ENCODE measurements at places on chromosomes 7 and 10. TPM values are rescaled to one million over a fixed set of nuclear protein-coding genes. Genes with fewer than 3 reads are reported as not detected.
A peak's percentile ranks its signal among the peaks of the same experiment; 100 is the strongest.

DNA sequence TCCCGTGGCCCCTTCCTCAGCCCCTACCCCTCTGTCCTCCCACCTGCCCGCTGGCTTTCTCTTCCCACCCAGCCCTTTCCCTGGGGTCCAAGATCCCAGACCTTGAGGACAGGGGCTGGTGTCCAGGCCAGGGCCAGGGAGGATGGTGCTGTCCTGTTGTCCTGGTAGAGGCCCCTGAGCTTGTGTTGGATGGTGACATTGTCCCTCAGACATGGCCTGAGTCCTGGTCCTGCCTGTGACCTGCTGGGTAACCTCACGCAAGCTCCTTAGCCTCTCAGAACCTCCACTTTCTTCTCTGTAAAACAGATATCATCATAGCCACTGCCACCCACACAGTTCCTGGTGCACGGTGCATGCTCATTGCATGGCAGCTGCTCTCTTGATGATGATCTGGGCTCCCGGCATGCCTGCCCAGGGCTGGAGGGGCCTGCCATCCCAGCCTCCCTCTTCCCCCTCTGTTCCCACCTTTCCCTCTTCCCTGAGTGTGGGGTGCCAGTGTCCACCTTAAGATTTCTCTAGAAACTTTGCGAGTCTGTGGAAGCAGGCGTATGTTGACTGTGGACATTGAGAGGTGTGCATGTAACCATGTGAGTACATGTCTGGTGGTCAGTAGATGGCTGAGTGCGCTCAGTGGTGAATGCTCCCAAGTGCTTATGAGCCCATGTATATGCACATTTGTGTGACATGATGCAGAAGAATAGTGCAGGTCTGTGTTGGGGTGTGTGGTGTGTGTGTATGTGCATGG is 60.4 kb downstream of the NEURL1 start:
- no peaks in the 10 kb centered on the region for H3K4me1 ChIP-seq
- H3K36me3 ChIP-seq, result no peaks in the 10 kb centered on the region
- peaks cover 16% of the 10 kb centered on the region for H3K27me3 ChIP-seq

DNA sequence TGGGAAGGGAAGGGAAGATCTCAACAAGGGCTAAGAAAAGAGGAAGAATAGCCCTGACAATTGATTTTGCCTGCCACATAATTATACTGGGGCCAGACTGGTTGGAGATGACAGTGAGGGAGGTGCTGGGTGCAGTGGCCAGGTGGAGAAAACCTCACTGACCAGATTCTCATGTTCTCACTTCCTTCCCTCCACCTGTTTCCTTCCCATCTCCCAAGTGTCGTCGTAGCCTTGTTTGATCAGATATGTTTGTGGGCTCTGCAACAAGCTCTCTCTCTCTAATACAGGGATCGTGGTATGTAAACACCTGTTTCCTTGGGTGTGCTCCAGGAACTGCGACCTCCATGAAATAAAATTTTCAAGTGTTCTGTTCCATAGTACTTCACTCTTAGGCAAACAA is 60.2 kb downstream of the VCL start:
- no peak overlapping the region for H3K27ac ChIP-seq
- no peak for DNase-seq
- H3K36me3 ChIP-seq, result peaks cover 9% of the 10 kb centered on the region
- no peak overlapping the region for H3K4me3 ChIP-seq
- no peaks in the 10 kb centered on the region for H3K27me3 ChIP-seq

- peak; percentile 44 for DNase-seq
- H3K36me3 ChIP-seq, result no peaks in the 10 kb centered on the region
- H3K4me3 ChIP-seq, result no peak overlapping the region
- no peak overlapping the region for H3K27ac ChIP-seq
Observed at GRCh38 chr10:113285305-113285704, 267.5 kb upstream of the HABP2 start.

DNA sequence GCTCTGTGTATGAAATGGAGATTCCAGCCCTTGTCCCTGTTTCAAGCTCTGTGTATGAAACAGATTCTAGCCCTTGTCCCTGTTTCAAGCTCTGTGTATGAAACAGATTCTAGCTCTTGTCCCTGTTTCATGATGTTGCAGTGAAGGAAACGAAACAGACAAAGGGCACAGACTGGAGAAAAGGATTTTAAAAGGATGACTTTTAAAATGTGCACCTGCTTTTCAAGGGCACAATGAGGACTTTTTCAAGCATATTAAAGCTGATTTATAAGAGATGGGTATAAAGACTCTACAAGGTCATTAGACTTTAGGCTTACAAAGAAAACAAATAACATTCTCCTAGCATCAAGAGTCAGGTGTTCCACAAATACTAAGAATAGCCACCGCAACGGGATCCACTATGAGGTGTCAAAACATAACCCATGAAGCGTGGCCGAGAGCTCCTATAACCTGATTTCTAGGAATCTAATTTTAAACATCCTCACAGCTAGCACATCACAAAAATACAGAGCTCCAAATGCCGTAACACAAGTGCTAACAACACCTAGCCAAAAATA is 29.0 kb downstream of the DIP2C start:
- H3K4me1 ChIP-seq, result peaks cover 17% of the 10 kb centered on the region
- H3K27ac ChIP-seq, result peak overlapping the region; percentile 87
- no peak for DNase-seq
- H3K36me3 ChIP-seq, result no peaks in the 10 kb centered on the region
- no peaks in the 10 kb centered on the region for H3K27me3 ChIP-seq

DNA sequence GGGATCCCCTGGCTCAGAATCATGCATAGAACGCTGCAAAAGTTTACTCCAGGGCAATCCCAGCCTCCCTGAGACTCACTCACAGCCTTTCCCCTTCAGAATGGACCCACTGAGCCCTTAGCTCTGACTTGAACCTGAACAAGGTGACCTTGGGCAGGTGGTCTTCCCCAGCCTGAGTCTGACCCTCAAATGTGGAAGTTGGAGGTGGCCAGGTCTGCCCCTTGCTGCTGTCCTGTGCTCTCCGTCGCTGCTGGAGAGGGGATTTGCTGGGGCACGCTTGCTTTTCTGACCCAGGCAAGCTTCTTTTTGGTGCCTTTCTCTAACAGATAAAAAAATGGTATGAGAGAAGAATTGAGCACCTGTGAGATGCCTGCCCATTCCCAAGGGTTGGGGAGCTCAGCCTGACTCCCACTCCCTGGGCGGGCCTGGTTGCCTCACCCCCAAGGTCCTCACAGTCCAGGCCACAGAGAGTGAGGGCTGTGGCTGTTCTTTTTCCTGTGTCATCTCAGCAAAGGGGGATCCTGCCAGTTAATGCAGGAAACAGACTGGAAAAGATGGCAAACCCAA is 46.6 kb upstream of the IGFBP3 start:
- no peaks in the 10 kb centered on the region for H3K4me1 ChIP-seq
- DNase-seq, result no peak
- H3K27me3 ChIP-seq, result no peaks in the 10 kb centered on the region
- no peak overlapping the region for H3K27ac ChIP-seq
- no peaks in the 10 kb centered on the region for H3K36me3 ChIP-seq

GRCh38 chr7:44720301-44720700 is 28.3 kb upstream of the ZMIZ2 start:
- H3K36me3 ChIP-seq, result no peaks in the 10 kb centered on the region
- H3K4me1 ChIP-seq, result no peaks in the 10 kb centered on the region
- H3K27me3 ChIP-seq, result no peaks in the 10 kb centered on the region
- no peak overlapping the region for H3K4me3 ChIP-seq

DNA sequence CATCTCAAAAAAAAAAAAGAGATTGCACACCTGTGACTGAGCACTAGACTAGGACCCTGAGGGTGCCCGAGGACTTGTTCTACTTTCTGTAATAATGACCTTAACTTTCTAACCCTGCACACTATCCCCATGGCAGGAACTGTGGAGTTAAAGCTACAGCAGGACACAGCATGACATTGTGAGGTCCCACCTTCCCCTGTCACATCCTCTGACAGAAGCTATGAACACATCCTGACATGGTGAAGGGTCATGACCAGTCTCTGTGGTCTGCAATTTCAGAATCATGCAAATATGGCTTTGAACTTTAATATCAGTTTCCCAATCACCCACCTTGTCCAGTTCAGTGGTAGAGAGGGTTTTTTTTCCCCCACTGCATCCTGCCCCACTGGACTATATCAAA is 18.5 kb upstream of the SAR1A start:
- H3K27ac ChIP-seq, result no peak overlapping the region
- no peaks in the 10 kb centered on the region for H3K27me3 ChIP-seq
- no peak overlapping the region for H3K4me3 ChIP-seq
- no peak for DNase-seq

GRCh38 chr10:43336641-43337318 is 34.7 kb upstream of the FXYD4 start:
- no peak overlapping the region for H3K4me3 ChIP-seq
- H3K36me3 ChIP-seq, result no peaks in the 10 kb centered on the region
- H3K4me1 ChIP-seq, result no peaks in the 10 kb centered on the region
- no peak overlapping the region for H3K27ac ChIP-seq
- DNase-seq, result no peak
- H3K27me3 ChIP-seq, result peaks cover 15% of the 10 kb centered on the region

DNA sequence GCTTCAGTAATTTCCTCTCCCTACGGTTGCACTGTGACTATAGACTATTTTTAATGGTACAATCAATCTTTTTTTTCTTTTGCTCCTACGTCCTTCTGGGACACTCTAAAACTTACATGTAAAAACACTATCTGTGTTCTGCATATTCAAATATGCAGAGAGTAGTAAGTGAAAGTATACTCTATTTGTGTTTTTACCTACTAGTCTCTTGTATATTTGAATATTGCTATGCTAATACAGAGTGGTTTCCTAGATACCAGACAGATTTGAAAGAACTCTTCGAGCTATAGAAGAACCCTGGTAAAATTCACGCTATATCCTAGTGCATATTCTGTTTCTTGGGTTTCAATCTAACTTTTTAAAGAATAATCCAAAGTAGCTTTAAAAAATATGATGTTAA is 200.8 kb upstream of the LRRN3 start:
- no peak for DNase-seq
- no peaks in the 10 kb centered on the region for H3K27me3 ChIP-seq
- no peak overlapping the region for H3K4me3 ChIP-seq
- no peaks in the 10 kb centered on the region for H3K36me3 ChIP-seq
- H3K4me1 ChIP-seq, result no peaks in the 10 kb centered on the region
- no peak overlapping the region for H3K27ac ChIP-seq

DNA sequence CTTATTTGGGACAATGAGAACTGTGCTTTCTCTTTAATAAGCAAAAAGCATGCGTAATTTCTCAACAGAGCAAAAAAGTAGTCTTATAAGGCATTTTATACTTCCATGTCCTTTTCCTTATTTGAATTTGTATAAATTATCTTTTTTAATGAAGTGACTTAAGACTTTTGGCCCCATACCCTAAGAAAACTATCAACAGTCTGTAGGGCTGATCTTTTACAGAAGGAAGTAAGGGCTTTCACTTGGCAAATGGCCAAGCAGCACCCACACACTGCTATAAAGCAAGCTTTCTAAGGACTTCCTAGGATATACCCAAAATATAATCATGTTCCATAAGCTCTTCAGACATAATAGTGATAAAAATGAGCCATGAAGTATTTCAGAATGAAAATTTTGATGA is 3.4 kb downstream of the CRPPA start:
- no peaks in the 10 kb centered on the region for H3K27me3 ChIP-seq
- no peaks in the 10 kb centered on the region for H3K36me3 ChIP-seq
- no peak for DNase-seq

GRCh38 chr10:27998178-27998953 is 513 bp downstream of the ODAD2 start:
- peak overlapping the region; percentile 83 for H3K4me3 ChIP-seq
- DNase-seq, result peak; percentile 55
- no peaks in the 10 kb centered on the region for H3K36me3 ChIP-seq
- peaks cover 11% of the 10 kb centered on the region for H3K4me1 ChIP-seq
- no peak overlapping the region for H3K27ac ChIP-seq

- H3K36me3 ChIP-seq, result 0 out of 2 replicates have a peak, but pooled peaks cover 8% of the 10 kb centered on the region
- H3K27ac ChIP-seq, result no peak overlapping the region
- no peaks in the 10 kb centered on the region for H3K4me1 ChIP-seq
Observed at GRCh38 chr7:32049599-32049998, 20.6 kb downstream of the PDE1C start.

DNA sequence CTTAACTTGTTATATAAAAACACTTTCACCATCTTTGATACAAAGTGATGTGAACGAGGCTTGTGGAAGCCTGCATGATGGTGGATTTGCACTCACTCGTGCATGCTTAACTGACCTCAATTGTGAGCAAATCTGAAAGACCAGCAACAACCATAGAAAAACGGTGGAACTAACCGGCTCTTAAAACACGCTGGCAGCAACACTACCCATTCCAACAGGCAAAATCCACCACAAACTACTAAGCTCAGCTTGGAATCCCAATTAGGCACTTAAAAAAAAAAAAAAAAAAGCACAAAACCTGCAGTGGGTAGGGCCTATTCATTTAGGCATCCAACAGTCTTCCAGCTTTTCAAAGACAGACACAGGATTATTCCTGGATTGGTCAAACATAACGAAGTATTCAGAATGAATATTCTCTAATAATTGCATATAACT is 1.8 kb downstream of the GDI2 start:
- H3K4me1 ChIP-seq, result peaks cover 42% of the 10 kb centered on the region
- no peaks in the 10 kb centered on the region for H3K27me3 ChIP-seq
- H3K36me3 ChIP-seq, result 0 out of 2 replicates have a peak, but pooled peaks cover 6% of the 10 kb centered on the region

GRCh38 chr10:114576132-114576487 is 82.0 kb downstream of the ABLIM1 start:
- DNase-seq, result no peak
- no peaks in the 10 kb centered on the region for H3K36me3 ChIP-seq
- no peaks in the 10 kb centered on the region for H3K27me3 ChIP-seq
- no peak overlapping the region for H3K4me3 ChIP-seq

DNA sequence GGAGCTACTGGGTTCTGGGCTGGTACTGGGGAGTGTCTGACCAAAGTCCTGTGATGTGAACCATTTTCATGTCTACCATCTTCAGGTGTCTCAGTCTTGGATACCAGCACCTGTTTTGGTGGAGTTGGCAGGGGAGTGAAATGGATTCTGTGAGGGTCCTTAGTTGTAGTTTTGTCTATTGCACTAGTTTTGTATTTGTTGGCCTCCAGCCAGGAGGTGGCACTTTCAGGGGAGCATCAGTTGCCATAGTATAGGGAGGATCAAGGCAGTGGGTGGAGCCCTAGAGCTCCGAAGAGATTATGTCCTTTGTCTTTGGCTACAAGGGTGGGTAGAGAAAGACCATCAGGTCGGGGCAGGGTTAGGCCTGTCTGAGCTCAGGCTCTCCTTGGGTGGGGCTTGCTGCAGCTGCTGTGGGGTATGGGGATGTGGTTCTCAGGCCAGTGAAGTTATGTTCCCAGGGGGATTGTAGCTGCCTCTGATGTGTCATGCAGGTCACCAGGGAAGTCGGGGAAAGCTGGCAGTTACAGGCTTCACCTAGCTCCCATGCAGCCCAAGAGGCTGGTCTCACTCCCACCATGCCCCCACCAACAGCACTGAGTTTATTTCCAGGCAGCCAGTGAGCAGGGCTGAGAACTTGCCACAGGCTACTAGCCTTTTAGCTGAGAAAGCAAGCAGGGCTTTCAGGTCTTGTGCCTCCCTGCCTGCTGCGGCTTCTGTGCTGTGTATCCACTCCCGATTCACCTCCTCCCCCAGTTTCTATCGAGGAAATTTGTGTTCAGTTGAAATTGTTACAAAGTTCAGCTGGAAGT is 153.1 kb downstream of the ZNF365 start:
- no peaks in the 10 kb centered on the region for H3K27me3 ChIP-seq
- no peaks in the 10 kb centered on the region for H3K4me1 ChIP-seq
- no peak overlapping the region for H3K4me3 ChIP-seq
- H3K27ac ChIP-seq, result no peak overlapping the region

- no peak overlapping the region for H3K4me3 ChIP-seq
- DNase-seq, result no peak
Observed at GRCh38 chr7:112145206-112145605, 61.0 kb downstream of the DOCK4 start.

GRCh38 chr10:99714446-99714845 is 17.5 kb downstream of the COX15 start:
- peaks cover 53% of the 10 kb centered on the region for H3K36me3 ChIP-seq
- no peaks in the 10 kb centered on the region for H3K27me3 ChIP-seq
- H3K27ac ChIP-seq, result no peak overlapping the region

The TRIM74 gene
- total RNA-seq, result not detected

The SCIN gene
- total RNA-seq, result 0.32 TPM

The ZNF92 gene
- total RNA-seq, result 3.4 TPM

The CNPY1 gene
- not detected for total RNA-seq

The FEZF1 gene
- not detected for total RNA-seq

The DNAJC2 gene
- total RNA-seq, result 19.3 TPM

The ATOH7 gene
- not detected for total RNA-seq

Data from GM23248 (cell line).